ENCODE measurements at places on chromosomes 7 and 10.

GRCh38 chr7:151307536-151307935 is 34.1 kb upstream of the NUB1 start:
- no peak for DNase-seq

GRCh38 chr7:110973196-110973990 is 117.5 kb upstream of the LRRN3 start:
- no peak for DNase-seq

DNA sequence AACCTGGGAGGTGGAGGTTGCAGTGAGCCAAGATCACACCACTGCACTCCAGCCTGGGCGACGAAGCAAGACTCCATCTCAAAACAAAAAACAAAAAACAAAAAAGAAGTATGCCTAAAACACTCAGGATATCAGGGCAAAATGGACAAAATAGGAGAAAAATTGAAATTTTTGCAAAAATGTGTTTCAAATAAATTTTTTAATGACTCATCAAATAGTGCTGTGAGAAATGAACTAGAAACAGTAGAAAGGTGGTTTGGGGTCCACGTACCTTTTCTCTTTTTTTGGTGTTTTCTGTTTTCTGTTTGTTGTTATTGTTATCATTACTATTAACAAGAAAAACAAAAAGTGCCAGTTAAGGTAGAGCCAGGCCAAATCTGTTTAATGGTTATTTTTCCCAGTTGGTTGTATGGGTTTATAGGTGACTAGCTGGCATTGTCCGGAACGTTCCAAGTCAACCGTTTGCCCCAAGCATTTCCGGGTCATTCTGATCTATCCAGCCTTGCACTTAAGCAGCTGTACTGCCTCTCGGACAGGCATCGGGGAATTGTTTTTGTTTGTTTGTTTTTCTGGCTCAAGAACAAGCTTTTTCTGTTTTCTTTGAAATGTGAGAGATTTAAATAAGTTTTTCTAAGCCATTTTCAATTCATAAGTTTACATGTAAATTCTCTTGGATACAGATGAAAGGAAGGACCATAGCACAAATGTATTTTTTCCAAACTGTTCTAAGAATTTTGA is 157.0 kb upstream of the NEBL start:
- DNase-seq, result no peak

DNA sequence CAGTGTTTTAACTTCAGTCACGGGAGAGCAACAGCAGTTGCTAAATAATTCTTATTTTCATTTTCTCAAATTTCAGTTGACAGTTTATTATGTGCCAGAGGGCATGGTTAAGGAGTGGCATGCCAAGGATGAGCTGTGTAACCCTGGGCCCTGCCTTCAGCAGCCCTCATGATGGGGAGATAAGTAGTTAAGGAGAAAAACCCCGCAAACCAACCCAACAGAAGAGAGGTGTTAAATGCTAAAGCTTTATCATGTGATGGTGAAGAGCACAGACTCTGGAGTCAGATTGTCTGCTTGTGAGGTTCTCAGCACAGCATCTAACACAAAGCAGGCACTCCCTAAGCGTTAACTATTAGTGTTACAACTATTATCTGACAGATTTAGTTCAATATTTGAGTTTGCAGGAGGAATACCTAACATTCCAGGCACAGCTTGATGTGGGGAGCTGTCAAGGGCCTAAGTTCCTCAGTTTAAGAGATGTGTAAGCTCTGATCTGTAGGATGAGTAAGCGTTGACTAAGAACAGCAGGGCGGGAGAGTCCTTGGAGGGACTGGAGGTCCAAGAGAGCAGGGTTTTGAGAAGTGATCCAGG is 29.6 kb downstream of the STAM start:
- no peak for DNase-seq

DNA sequence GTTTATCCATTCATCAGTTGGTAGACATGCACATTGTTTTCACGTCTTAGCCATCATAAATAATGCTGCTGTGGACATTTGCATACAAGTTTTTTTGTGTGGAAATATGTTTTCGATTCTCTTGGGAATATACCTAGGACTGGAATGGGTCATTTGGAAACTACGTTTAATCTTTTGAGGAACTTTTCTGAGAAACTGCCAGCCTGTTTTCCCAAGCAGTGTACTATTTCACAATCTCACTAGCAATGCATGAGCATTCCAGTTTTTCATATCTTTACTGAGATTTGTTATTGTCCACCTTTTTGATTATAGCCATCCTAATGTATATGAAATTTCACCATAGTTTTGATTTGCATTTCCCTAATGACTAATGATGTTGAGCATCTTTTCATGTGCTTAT is 95.7 kb upstream of the JAZF1 start:
- DNase-seq, result no peak

DNA sequence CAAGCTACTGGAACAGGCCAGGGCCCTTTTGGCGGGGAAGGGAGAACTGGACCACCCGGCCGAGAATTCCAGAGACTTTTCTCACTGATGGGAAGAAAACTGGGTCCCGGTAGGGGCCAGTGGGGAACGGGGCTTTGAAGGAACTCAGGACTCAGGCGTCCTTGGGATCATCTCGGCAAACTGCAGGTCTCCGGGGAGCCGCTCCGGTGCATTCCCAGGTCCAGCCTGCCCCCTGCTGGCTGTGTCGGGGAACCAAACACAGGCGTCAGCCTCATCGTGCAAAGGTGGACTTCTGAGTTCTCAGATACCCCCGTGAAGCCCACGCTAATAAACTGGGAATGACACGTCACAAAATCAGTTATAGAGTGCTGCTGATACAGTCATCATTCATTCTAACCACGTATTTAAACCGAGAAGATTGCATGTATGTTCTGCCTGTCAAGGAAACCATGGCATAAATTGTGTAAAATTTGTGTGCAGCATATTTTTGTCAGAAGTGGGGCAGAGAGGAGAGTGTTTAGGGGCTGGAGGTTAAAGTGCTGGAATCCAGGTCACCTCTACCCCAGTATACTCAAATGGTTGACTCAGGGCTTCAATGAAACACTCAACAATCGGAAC is 76.1 kb upstream of the CPXM2 start:
- peak; percentile 66 for DNase-seq

DNA sequence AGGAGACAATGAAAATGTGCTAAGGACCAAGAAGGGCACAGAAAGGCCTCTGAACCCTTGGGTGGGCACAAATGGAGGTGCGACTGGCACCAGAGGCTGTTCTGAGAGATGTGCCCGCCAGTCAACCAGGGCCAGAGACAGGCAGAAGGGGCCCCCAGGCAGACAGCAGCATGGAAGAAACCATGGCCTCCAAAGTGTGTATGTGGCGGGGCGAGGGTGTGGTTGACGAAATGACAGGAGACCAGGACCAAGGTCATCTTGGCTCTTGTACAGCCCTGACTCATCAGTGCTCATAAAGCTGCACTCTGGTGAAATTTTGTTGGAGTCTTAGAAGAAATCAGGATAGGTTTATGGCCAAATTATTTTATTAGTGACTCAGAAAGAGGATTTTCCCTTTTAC is 4.0 kb upstream of the MRPS24 start:
- no peak for DNase-seq

- DNase-seq, result no peak
Measured at GRCh38 chr10:103295374-103296015, 18.6 kb downstream of the INA start.

DNA sequence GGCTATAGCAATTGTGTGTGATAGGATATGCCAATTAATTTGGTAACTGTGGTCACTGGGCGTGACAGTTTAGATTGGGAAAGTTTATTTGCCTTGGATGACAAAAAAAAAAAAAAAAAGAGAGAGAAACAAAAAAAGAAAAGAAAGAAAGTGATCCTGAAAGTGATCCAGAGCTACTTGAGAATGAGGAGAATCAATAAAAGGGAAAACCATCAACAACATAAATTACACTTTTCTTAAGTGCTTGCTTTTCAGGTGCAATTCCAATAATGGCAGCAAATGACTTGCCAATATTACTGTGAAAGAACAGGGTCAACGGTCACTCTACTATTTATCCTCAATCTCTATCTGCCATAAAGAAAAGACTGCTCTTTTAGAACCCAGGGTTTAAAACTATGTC is 191.8 kb upstream of the SEMA3C start:
- no peak for DNase-seq

DNA sequence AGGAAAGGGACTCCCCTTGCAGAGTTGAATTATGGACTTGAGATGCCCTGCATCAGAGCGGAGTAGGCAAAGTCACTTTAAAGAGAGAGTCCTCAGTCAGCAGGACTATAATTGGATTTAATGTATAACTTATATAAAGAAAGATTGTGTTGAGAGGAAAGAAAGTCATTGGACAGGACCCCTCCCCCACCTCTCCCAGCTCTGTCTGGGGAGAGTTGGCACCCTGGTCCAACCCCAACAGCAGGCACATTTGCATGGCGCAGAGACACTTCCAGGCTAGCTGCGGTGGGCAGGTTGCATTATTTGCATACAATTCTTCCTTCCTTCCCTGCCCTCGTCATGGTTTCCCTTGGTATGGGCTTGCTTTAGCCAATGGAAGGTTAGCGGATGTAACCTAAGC is 46.1 kb upstream of the NPTX2 start:
- DNase-seq, result no peak
